NCI-H2081 (cell line): ENCODE measurements at places on chromosomes 1 and 21.
A peak's percentile ranks its signal among the peaks of the same experiment; 100 is the strongest.

DNA sequence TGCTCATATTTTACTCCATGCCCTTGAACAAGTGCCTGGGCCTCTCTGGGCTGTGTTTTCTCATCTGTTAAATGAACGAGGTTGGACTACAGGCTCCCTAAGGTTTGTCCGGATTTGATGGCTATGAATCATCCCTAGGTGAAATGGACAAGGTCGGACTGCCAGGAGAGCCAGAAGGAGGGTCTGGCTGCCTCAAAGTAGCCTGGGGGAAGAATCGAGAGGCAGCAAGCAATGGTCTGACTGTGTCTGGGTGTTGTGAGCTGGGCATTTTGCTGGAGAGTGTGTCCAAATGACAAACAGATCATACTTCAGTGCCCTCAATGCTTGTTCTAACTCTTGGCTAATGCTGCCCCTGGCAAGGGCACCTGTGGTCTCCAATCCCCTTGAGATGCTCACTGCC, 730.9 kb downstream of the PTPRU start:
- no peak for DNase-seq

DNA sequence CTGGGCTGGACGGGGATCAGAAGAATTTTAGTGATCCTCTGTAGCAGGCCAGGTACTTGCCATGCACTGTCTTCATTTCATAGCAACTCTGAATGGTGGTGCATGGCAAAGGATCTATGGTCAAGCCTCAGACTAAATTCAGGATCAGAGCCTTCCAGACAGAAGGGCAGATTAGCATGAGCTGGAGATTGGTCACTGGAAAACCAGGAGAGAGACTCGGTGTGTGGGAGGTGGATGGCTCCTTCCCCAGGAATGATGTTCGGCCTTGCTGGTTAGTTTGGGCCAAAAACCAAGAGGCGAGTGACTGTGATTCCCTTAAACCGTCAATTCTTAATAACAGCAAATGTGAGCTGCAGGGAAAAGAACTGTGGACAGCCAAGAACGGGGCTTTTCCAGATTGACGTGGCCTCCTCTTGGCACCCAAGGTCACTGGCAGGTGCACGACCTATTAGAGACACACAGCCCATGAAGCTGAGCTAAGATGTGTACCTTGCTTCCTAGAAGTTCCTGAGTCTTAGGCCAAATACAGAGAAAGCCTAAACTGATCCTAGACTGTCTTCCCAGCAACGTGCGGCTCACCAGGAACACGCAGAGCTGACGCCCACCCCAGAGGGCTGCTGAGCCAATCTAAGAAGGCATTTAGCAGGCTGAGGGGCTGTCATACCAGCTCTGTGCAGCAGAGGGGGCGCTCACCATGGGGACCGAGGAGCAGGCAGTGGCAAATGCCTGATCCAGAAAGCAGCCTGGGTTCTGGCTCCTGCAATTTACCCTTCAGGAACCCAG, 18.5 kb downstream of the ALDH4A1 start:
- DNase-seq, result peak; percentile 24

- DNase-seq, result no peak
Measured at GRCh38 chr21:19171585-19171984, 768.0 kb upstream of the TMPRSS15 start.

DNA sequence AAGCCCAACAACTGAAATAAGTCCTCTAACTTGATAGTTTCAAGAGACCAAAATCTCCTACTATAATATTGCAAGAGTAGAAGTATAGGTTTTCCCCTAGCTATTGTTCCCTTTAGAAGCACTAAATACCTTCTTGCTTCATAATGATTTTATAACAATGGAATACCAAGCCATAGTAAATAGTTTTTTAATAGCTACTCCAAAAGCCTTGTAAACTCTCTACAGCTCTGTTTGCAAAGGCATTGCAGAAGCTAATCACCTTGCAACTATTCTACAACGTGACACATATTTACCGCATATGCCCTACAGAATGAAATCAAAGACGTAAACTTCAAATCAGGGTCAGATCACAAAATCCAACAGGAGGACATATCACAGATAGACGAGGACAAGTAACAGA, 451.5 kb upstream of the ZRANB2 start:
- DNase-seq, result no peak

DNA sequence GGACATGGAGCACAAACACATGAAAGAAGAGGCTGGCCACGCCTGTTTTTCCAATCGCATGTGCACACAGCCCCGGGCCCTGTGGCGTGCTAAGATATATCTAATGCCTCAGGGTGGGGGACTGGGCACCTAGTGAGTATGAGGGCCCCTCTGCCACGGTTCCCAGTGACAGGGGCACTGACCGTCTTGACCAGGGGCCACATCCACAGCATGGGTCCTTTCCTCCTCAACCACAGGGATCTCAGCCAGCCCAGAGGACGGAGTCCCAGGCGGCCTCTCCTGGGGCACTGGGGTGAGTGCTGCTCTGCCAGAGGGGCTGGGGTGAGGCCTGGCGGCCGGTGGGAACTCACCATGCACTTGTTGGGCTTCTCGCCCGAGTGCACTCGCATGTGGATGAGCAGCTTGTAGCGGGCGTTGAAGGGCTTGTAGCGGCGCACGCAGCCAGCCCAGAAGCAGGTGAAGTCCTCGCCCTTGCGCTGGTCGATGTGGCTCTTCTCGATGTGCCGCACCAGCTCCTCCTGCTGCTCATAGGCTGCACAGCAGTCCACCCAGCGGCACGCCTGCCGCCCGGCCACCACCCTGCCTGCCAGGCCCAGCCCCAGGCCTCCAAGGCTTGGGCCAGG, 134.7 kb downstream of the DMRTB1 start:
- DNase-seq, result no peak

DNA sequence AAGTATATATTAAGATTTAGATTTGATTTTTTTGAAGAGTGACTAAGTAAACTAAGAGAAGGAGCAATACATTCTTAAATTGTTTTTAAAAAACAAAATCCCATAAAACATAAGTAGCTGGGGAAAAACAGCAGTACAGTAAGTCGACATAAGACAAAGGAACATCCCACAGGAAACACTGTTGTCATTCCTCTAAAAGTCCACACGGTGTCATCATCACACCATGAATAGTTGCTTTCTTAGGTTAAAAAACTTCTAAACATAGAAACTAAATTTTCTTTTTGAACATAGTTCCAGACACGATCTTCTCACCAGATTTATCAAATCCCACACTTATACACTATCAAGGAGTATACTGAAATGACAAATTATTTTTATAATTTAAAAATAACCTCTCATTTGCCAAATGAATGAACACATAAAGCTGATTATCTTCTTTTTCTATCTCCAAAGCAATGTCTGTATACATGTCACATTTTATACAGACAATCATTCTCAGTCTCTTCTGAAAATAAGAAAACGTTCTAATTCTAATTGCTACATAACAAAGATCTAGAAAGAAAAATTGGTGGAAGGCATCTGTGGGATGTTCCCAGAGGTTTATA, 15.8 kb downstream of the ODF2L start:
- DNase-seq, result peak; percentile 8

DNA sequence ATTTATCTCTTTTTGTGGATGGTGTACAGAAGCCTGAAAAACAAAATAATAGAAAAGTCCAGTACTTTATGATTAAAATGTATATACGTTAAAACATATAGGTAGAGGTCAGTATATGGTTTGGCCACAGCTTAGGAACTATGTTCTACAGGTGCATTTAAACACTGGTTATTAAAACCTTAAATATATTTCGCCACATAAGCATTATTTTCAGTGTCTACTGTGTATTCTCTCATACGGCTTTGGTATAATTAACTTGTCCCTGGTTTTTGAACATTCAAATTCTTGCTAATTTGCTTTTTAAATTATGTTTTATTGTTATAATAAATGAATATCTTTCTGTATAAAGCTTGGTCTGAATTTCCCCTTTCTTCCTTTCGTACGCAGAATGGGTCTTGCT, 87.9 kb downstream of the GTF2B start:
- no peak for DNase-seq

GRCh38 chr1:211332036-211332616, 5.5 kb downstream of the TRAF5 start:
- no peak for DNase-seq

GRCh38 chr1:233647073-233647472, 33.2 kb downstream of the KCNK1 start:
- DNase-seq, result no peak

- no peak for DNase-seq
Measured at GRCh38 chr1:6635910-6636760, 11.5 kb downstream of the THAP3 start.

DNA sequence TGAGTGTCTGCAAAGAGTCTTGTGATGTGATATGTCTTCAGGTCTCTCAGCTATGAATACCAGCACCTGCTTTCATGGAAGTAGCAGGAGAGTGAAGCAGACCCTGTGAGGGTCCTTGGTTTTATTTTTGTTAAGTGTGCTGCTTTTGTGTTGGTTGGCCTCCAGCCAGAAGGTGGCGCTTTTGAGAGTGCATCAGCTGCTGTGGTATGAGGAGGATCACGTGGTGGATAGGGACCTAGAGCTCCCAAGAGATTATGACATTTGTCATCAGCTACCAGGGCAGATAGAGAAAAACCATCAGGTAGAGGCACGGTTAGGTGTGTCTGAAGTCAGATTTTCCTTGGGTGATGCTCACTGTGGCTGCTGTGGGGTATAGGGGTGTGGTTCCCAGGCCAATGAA, 1232.1 kb downstream of the MRPL39 start:
- DNase-seq, result no peak

DNA sequence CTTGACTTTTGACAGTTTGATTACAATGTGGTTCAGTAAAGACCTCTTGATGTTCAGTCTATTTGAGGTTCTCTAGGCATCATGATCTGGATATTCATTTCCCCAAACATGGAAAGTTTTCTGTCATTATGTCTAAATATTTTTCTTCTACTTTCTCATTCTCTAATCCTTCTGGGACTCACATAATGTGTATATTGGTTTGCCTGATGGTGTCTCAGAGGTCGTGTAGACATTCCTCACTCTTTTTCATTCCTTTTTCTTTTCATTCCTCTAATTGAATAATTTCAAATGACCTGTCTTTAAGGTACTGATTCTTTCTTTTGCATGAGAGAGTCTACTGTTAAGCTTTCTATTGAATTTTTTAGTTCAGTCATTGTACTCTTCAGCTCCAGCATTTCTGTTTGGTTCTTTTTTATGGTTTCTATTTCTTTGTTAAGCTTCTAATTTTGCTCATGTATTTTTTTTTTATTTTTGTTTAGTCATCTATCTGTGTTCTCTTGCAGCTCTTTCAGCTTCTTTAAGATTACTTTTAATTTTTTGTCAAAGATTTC, 158.4 kb downstream of the GDAP2 start:
- DNase-seq, result no peak
